NCI-H1092 (cell line): ENCODE measurements at places on chromosomes 12 and 14.

DNA sequence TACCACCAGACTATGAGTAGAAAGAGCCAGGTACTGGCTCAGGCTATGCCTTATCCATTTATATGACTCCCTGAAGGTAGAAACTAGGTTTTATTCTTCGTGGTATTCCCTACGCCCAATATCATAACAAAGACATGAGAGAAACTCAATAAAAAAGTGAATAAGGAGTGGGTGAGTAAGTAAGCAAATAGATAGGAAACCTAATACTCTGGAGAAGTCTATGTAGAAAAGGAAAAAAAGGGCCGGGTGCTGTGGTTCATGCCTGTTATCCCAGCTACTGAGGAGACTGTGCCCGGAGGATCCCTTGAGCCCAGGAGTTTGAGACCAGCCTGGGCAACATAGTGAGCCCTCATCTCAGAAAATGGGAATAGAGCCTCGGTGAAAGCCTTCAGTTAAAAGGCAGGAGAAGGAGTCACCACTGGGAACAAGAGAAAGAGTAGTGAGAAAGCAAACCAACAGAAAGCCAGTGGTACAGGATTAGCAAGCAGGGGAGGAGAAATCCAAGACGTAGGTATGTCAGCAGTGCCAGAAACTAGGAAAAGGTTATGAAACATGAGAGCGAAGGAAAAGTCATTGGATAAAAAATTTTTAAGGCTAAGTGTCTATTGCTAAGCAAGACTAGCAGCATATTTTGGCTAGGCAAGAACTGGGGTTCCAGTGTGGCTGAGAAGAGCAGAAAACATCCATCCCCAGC lies 6.0 kb upstream of the OR6J1 start:
- no peak for DNase-seq

- DNase-seq: no peak
Measured at GRCh38 chr12:115343601-115344000, 659.6 kb upstream of the TBX3 start.

DNA sequence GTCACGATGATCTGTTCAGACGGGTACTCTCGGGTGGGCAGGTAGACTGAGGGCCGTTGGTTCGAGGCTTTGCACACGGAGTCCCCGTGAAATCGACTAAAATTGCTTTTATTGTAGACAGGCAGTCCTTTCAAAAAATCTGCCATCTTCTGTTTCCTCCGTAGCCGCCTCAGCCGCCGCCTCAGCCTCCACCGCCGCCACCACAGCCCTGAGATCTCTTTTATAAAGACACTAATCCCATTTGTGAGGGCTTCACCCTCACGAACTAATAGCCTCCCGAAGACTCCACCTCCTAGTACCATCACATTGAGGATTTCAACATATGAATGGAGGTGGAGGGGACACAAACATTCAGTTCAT lies 74.2 kb downstream of the KLHL28 start:
- no peak for DNase-seq

DNA sequence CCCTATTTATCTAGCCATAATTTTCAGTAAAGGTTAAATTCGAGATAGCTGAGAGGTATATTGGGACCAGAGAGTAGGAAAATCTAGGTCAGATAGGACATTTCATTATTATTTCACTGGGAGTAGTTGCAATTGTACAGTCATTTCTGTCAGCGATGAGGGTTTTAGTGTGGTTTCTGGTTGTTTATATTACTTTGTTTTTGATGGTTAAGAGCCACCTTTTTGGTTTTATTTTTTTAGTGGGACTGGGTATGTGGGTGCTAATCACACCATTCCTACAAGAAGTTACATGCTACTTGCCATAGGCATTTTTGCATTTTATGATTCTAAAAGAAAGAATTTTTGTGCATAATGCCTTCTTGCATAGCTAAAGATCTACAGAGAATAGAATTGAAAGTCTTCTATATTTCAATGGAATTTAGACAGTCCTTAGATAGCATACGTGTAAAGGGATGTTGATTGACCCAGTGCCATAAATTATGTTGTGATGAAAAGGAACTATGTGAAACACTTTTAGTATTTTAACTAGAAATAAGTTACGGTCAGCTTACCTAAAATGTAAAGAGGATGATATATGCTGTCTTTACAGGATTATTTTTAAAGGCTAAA lies 85.2 kb downstream of the KTN1 start:
- DNase-seq: no peak

GRCh38 chr14:93527203-93527607 lies 96.5 kb downstream of the UNC79 start:
- DNase-seq: no peak
